ENCODE measurements at places on chromosomes 1 and 21.

DNA sequence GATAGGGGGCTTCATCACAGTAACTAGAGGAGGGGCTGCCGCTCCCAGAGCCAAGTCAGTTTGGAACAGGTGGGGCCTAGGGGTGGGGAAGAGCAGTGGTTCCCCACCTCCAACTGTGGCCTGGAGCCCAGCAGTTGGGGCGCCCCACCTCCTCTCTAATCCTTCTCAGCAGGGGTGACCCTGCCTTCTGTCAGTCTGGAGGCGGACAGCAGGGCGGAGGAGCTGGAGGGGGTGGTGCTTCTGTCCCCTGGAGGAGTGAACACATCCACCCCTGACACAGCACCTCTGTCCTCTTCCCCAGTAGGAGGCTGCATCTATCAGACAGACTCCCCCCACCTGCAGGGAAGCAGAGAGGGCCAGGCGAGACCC is 73.8 kb downstream of the MRPL37 start:
- DNase-seq: peak; percentile 48

DNA sequence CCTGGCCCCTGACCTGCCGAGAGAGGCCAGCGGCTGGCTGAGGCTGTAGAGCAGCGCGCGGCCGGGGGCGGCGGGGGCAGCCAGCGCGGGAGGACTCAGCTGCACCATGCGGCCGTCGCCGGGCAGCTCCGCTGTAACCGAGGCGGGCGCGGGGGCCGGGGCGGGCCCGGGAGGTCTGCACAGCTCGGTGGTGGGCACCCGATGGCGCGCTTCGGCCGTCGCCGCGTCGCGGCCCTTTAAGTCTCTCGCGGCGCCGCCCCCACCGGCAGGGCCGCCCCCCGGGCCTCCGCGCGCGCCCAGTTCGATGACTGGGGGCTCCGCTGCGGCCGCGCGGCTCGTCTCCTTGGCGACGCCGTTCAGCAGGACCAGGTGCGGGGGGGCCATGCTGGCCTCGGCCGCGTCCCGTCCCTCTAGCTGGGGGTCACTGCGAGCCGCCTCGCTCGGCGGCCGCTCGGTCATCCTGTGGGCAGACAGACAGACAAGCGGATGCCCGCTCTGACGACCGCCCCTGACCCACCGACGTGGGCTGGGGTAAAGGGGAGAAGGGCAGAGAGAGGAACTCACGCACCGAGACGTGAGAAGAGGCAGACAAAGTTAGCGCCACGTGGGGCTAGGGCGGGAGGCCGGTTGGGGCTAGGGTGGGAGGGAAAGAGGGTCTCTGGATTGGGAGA is 6.5 kb downstream of the TAL1 start:
- DNase-seq: no peak

DNA sequence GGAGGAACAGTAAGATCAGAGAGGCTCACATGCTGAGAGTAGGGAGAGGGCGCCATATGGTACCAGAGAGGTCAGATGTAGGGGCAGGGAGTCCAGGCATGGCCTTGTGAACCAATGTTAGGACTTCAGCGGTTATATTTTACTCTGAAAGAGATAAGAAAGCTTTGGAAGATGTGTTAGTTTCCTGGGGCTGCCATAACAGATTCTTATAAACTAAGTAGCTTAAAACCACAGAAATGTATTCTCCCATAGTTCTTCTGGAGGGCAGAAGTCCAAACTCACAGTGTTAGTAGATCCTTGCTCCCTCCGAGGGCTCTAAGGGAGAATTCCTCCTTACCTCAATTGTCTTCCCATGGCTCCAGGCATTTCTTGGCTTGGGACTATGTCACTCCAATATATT is 502.5 kb upstream of the ADGRL2 start:
- no peak for DNase-seq

DNA sequence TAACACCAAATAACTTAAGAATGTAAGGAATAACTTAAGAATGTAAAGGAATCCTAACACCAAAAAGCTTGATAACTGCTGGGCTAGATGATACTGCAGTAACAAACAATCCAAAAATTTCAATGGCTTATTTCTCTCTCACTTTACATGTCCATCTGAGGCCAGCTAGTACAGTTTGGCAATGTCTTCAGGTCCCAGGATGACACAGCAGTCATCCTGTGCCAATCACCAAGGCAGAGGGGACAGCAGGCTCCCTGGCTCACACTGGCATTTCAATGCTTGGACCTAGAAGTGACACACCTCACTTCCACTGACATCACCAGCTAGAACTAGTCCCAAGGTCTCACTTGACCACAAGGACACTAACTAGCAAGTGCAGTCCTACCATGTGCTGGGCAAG is 15.3 kb downstream of the DNAJC11 start:
- DNase-seq: peak; percentile 27

Measured in AG08395 (cell line).